ENCODE measurements at places on chromosomes 1 and 21. TPM values are rescaled to one million over a fixed set of nuclear protein-coding genes. Genes with fewer than 3 reads are reported as not detected.

The CD48 gene
- total RNA-seq: 0.45 TPM

The CELA3B gene
- not detected for total RNA-seq

The PHC2 gene
- total RNA-seq: 11.8 TPM

The ITGB3BP gene
- total RNA-seq: 49.4 TPM

The PTCH2 gene
- 0.63 TPM for total RNA-seq

The TACSTD2 gene
- total RNA-seq: 1.4 TPM

The GBP5 gene
- not detected for total RNA-seq

The ATP6V1G3 gene
- total RNA-seq: not detected

The BEST4 gene
- total RNA-seq: 0.63 TPM

- DNase-seq: no peak
These were observed 34.4 kb downstream of the WLS start for GRCh38 chr1:68197891-68198290.

- DNase-seq: no peak
These were observed 56.6 kb downstream of the PCNX2 start for GRCh38 chr1:233238884-233239431.

GRCh38 chr1:57796616-57797015 is 372.8 kb upstream of the DAB1 start:
- no peak for DNase-seq

- DNase-seq: no peak
These were observed 160.8 kb upstream of the SAMSN1 start for GRCh38 chr21:14706712-14707510.

- DNase-seq: peak; percentile 88
These were observed 3.7 kb upstream of the PPM1J start for GRCh38 chr1:112718691-112719418.

GRCh38 chr1:36471830-36472641 is 7.9 kb upstream of the MRPS15 start:
- DNase-seq: peak; percentile 29

- no peak for DNase-seq
These were observed 251.0 kb downstream of the OLFM3 start for GRCh38 chr1:101745551-101746270.

- DNase-seq: no peak
These were observed 43.8 kb upstream of the PRRX1 start for GRCh38 chr1:170620164-170620563.

- DNase-seq: no peak
These were observed 50.3 kb upstream of the CTPS1 start for GRCh38 chr1:40929155-40929554.

DNA sequence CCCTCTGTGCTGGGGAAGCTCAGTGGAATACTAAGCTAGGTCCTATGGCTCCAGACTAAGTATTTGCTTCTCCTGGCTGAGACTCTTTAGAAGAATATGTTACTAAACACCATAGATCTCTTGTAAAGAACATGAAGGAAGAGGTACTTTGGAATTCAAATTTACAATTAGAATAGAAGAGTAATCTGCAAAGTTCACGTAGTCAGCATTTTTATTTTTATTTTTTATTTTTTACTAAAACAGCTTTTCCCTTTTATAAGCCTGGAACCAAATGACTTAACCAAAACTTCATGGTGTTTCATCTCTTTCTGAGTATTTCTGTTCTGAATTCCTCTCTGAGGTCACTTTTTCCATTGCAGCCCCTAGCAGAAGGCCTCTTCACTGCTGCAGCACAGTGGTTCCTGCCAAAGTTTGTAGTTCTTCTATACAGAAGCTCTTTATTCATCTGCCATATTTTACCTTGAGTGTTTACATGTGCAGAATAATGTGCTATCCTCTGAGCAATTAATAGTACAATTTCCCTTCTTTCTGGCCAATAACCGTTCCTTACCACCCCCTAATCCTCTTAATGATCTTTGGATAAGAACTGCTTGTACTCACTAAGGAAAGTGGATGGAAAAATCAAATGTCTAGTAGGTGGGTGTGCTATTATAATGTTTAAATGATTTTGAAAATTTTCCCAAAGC is 27.2 kb downstream of the TSEN15 start:
- DNase-seq: no peak

DNA sequence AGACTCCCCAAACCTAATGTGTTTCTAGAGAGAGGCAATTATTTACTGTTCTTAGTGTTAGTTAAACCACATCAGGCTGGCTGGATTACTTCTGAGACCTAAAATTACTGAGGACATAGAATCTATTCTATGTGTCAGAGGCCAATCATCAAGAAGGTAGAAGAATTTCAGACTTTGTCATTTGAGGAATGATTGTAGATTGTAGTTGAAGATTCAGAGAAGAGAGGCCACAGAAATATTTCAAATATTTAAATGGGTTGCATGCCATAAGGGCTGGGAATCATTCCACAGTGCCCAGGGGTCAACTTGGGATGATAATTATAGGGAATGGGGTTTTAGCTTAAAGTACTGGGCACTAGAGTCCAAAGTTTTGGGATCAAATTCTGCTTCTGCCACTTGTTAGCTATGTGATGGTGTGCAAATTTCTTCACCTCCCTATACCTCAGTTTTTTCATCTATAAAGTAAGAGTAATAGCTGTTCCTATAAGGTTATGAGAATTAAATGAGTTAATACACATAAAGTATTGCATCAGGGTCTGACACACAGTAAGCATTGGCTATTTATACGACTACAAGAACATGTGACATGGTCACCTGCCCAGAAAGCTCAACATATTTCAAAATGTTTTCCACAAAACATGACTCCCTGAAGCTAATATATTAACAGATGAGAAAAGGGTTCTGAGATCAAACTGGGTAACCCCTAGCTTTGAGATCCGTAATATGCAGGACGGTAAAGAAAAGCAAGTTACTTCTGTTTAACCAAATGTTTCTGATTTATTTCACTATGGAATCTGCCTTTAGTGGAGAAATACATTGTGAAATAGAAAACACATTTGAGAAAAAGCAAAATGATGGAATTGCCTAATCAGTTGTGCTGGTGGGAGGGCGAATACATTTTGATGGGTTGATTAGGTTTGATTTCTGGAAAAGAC is 69.7 kb upstream of the SPAG17 start:
- DNase-seq: no peak

DNA sequence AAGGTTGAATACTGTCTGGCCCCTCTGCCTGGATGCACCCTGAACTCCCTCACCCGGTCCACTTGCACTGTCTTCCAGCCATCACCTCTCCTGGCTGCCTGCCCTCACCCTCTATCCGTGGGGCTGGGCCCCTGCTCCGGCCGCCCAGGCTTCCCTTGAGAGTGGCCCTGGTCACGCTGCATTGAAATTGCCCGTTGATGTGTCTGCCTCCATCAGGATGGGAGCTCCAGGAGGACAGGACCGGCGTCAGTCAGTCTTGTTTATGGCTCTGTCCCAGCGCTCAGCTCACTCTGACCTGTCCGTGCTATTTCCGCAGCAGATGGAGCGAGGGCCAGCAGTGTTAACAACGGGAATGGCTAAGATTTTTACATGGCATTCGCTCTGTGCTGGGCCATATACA is 34.9 kb downstream of the FOXO6 start:
- no peak for DNase-seq

- peak; percentile 99 for DNase-seq
These were observed 382 bp upstream of the RASAL2 start for GRCh38 chr1:178093494-178093950.

DNA sequence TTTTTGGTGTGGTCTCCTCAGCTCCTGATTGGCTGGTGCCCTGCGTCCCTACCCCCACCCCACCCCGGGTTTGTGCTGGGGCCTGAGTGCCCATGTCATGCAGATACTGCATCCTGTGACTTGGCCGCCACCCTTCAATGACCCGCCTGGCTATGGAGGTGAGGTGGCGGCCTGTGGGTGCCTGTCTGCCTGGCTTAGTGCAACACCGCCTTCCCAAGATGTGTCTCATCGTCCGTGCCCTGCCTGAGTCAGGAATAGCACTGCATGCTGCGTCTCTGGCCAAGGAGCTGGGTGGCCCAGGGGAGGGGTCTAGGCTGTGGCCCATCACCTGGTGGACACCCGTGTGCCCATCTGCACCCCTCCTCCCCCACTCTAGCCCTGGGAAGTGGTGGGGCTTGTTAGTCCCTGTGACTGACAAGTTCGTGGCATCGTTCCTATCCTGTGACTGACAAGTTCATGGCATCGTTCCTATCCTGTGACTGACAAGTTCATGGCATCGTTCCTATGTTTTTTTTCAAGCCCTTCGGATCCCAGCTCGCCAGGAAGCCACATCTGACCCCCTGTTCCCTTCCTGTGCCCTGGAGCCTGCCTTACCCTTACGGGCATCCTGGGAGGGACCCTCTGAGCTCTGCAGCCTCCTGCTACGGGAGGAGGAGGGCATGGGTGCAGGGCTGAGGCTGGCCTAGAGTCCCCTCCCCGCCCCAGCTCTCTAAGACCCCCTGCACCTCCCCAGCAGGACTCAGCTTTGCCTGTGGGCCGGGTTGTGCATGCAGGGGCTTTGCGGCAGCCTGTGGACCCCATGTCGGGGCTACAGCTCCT is 7.5 kb downstream of the SLX9 start:
- DNase-seq: no peak

DNA sequence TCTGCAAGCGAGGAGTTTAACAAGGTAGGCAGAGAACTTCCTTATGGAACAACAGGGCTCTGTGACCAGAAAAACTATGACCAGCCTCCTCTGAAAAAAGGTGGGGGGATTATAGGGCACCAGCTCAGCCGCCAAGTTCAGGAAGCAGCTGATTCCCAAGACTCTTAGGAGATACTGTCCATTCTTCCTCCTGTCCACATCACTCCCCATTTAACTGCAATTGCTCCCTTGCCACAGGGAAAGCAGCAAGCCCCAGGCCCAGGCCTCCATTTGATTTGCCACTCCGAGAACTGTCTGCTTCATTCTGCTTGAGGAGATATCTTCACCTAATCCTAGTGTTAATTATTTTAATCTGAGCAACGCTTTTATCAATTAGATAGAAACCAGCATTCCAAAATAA is 254.3 kb downstream of the ZNF648 start:
- no peak for DNase-seq

GRCh38 chr1:29513357-29513756 is 277.0 kb downstream of the PTPRU start:
- DNase-seq: peak; percentile 80

DNA sequence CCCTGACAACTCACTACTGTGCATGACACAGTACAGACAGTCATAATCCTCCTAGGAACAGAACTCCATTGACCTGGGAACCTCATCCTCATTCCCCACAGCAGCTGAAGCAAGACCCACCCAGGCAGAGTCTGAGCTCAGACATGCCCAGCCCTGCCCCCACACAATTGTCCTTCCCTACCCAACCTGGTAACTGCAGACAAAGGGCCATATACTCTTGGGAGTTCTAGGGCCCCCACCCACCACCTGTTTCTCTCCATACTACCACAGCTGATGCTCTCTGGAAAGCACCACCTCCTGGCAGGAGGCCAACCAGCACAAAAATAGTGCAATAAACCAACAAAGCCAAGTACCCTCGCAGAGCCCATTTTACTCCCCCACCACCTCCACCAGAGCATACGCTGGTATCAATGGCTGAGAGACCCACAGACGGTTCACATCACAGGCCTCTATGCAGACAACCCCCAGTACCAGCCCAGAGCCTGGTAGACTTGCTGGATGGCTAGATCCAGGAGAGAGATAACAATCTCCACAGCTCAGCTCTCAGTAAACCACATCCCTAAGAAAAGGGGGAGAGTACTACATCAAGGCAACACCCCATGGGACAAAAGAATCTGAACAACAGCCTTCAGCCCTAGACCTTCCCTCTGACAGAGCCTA is 159.7 kb upstream of the CXADR start:
- no peak for DNase-seq

DNA sequence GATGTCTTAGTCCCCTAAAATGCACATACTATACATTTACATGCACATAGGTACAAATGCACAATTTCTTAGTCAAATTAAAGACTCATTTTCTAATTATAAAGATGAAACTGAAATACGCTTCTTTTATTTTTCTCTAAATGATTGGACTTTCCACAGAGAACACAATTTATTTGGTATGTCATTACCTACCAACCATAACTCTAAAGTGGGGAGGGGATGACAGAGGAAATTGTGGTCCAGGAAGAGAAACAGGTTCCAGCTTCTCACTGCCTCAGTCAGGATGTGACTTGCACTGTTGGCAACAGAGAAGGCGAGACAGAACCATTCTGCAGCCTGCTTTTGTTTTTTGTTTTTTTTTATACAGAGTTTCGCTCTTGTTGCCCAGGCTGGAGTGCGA is 1189.2 kb downstream of the PLA2G4A start:
- DNase-seq: no peak

DNA sequence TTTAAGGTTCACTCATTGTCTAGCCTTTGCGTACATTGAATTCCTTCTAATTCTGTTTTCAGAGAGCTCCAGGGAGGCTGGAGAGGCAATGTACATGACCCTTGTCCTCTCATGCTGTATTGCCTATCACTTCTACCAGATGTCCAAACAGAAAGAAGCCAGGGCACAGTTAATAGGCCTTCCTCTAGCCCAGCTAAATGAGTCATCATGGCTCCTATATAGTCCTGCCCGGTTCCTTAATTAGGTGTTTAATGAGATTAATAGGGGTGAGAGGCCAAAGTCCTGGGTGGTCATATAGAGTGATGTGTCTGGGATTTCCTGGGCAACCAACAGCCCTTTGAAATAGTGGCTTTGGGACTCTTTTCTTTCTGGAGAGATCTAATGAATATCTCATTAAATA is 76.3 kb downstream of the ZSCAN20 start:
- DNase-seq: no peak

DNA sequence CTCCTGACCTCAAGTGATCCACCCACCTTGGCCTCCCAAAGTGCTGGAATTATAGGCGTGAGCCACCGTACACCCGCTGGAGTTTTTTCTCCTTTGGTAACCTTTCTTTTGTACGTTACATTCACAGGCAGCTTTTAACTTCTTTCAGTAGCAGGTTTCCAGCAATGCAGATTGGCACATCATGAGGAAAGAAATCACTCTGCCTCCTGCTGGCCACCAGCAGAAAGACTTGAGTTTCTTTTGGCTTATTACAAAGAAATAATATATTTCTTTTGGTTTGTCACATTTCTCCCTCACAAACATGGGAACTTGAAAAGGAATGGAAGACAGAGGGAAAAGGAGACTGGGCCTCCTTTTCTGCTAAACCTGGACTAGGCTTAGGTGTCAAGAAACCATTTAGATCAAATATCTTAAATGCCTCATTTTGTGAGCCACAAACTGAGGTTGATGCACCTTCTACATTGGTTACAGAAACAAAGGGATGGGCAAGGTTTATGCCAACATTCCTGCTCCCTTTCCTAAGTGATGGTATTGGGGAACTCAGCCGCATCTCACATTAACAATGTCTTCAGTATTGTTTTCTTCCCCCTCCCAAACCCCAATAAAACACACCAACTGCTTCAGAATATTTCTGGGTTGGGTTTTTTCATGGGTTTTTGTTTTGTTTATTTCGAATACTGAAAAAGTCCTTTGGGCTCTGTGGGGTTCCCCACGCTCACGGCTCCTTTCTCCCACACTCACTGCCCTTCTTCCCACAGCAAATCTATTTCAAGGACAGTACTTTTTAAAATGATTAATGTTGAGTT is 7.7 kb downstream of the ENSA start:
- DNase-seq: peak; percentile 76

- no peak for DNase-seq
These were observed 48.7 kb downstream of the TNN start for GRCh38 chr1:175116210-175116798.
